ENCODE measurements at places on chromosomes 6 and 20. TPM values are rescaled to one million over a fixed set of nuclear protein-coding genes. Genes with fewer than 3 reads are reported as not detected.

The PSORS1C1 gene
- 2.7 TPM for total RNA-seq

The FOXQ1 gene
- not detected for total RNA-seq

The PDYN gene
- not detected for total RNA-seq

The COL9A3 gene
- total RNA-seq = 11.8 TPM

The RFX6 gene
- total RNA-seq = not detected

The C2 gene
- 17.7 TPM for total RNA-seq

- DNase-seq = no peak
These were observed 54.5 kb upstream of the ENTPD6 start for GRCh38 chr20:25140968-25141367.

- no peak for DNase-seq
These were observed 662 bp upstream of the CCR6 start for GRCh38 chr6:167122041-167122826.

GRCh38 chr20:22414305-22414742, 170.0 kb downstream of the FOXA2 start:
- DNase-seq = no peak

GRCh38 chr6:35026434-35027222, 114.5 kb downstream of the TCP11 start:
- no peak for DNase-seq

DNA sequence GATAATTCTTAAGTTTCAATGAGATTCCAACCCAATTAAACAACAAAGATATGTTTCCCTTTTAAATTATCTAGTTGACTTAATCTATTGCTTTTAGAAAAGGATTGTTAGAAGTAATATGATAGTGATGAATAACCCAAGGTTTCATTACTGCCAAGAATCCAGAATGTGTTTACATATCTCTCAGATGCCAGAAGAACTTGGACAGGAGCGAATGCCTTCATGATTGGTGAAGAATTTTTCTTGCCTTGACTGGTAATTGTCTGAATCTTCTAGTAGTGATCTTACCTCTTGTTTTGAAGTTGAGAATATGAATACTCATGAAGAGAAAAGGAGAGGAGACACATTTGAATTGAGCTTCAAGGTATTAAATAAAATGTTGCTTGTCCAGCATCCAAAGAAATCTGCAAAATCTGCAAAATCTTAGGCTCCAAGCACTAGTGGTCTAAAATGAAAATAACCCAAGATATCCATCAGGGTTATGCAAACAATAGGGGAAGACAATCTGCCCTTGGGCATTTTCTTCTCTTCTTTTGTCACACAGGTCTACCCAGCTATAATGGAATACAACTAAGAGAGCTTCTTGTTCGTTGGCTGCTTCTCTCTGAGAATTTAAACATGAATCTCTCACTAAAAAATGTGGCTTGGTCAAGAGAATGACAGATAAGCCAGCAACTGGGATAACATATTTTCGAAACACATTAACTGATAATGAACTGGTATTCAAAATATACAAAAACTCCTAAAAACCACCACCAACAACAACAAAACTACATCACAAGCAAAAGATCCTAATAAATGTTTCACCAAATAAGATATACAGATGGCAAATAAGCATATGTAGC, 928.9 kb downstream of the EYS start:
- no peak for DNase-seq

DNA sequence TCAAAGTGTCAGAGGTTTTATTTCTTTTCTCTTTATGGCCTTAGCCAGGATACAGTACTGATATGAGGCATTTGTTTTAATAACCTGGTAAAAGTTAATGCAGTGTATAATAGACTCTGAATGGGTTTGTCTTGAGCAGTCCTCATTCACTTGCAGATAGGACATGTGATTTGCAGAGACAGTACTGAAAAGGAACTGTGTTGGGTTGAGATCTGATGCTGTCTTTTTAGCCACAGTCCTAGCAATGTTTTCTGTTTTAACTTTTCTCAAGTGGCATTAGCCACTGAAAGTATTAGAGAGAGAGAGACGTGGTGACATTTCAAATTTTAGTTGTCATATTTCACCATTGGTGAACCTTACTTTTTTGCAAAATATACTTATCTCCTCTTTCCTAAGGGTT, 547.2 kb upstream of the MAN1A1 start:
- DNase-seq = no peak

DNA sequence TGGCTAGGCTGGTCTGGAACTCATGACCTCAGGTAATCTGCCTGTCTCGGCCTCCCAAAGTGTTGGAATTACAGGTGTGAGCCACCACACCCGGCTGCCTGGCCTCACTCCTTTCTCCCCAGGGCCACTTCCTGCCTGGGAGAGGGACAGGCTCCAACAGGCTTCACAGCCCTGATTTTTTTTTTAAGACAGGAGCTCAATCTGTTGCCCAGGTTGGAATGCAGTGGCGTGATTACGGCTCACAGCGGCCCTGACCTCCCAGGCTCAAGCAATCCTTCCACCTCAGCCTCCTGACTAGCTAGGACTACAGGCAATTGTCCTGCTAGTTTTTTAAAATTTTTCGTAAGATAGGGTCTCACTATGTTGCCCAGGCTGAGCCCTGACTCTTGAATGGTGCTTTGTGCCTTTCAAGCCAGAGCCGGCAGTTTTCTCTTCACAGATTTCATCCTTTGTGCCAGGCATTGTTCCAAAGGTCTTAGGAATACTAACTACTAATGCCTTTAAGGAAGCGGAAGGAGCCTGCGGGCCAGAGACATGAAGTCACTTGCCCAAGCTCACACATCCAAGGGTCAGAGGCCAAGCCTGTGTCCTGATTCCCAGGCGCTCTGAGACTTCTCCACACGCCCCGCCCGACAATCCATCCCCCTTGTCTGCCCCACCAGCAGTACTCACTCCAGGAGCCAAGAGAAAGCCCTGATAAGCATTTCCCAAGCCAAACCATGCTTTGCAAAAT, 19.2 kb downstream of the CAPN11 start:
- DNase-seq = peak; percentile 79

DNA sequence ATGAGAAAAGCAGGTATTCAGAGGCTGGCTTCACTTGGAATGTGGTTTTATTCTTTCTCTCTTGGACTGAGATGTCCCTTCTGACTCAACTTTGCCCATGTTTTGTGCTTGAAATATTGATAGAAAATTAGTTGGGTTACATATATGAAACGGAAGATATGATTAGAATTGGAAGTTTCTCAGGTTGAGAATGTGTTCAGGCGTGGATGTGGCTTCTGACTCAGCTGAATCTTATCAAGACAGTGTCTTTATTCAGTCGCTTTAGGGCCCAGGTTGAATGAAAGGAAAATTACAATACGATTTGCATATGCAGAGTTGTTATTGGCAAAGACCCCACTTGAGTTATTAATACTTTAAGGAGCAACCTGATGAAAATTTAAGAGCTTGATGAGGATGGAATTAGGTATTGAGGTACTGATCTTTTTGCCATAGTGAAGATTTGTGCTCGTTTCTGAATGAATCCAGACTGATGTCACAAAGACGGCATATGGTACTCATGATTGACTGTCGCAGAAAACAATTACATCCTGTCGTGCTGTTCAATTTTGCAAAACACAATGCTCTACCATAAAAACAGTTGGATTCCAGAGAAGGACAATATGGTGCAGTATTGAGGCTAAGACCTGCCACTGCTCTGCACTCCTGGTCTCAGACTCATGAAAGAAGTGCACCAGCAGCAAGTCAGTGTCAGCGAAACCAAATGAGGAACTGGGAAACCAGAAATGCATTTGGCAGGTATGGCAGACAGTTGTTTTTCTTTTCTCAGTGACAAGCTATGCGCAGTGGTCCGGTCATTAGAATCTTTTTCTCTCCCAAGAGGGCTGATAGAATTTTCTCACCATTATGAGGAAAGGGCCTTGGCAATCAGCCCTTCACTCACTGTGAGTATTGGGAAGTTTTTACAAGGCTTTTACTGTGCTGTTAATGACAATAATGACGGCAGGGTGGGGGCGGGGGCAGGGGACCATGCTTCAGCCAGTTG, 158.3 kb downstream of the DOK5 start:
- DNase-seq = no peak

DNA sequence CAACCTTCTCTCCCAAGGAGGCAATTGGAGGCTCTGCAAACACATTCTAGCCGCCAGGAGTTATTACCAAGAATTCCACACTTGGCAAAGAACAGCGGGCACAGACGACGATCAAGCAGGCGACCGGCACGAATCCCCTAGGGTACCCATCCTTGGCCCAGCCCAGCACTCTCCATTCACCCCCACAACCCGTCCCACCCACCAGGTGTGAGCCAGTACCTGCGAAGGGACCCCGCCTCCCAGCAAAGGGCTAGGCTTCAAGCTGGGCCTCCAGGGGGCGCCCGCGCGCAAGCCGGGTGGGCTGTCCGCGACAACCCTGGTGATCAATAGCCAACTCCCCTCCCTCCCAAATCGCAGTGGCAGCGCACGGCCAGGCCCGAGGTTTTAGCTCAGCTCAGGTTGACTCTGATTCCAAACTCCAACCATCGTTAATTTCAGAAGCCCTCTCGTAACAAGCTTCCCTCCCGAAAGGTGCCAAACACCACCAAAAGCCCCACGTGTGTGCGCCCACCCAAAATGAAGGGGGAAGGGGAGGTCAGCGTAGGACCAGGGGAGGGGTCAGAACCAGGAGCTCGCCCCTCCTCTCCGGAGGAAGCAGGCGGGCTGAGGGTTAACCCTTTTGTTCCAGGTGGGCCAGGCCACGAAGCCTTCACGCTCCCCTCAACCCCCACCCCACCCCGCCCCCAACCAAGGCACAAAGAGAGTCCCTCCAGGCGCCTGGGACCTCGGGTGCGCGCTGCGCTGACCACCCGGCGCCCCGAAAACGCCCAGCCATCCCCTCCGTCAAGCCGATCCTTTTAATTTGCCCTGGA, 2.1 kb downstream of the SALL4 start:
- DNase-seq = no peak

GRCh38 chr6:13813026-13813425, 1.3 kb downstream of the MCUR1 start:
- no peak for DNase-seq

- peak; percentile 41 for DNase-seq
These were observed 102.8 kb downstream of the PREX1 start for GRCh38 chr20:48724891-48725554.

Data from sigmoid colon (tissue), 7 donors.